Neural progenitor cell (in vitro differentiated cells): ENCODE measurements at places on chromosomes 16 and 17.

GRCh38 chr17:4555873-4556759, 932 bp upstream of the MYBBP1A start:
- DNase-seq = peak; percentile 48

DNA sequence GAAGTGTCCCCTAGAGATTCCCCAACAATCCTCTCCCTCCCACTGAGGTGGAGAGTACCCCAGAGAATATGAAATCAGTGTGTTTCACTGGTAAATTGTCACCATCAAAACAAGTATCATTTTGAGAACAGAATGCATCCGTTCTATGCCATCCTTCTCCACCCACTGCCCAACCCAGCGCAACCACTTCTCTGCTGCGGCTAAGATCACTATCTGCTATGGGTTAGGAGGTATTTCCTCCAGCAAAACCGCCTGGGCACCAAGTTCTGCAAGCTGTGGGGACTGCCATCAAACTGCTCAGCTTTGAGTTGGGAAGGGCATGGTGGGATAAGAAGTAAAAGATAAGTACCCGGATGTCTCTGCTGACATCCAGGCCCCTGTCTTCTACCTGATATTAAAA, 24.4 kb downstream of the CNTNAP1 start:
- no peak for DNase-seq

- DNase-seq = peak; percentile 78
Observed at GRCh38 chr16:71637398-71637797, 11.4 kb downstream of the MARVELD3 start.

DNA sequence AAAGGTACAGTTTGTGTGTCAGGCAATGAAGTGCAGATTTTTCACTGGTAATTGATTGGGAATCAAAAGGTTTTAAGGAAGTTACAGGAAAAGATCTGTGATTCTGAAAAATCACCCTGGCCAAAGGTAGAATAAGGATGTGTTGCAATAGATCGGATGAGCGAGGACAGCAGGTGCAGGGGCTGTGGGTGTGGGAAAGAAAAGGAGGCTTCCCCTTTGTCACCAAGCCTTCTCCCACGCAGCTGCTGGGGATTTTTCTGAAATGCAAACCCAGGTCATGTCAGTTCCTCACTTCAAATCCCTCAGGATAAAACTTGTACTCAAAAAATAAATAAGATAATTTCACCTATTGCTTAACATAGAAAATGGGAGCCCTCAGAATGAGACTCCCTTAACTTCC, 47.9 kb upstream of the ARHGAP17 start:
- DNase-seq = no peak

GRCh38 chr16:64151990-64152767, 969.7 kb downstream of the CDH11 start:
- DNase-seq = no peak

GRCh38 chr16:56093055-56093454, 98.2 kb upstream of the GNAO1 start:
- no peak for DNase-seq

DNA sequence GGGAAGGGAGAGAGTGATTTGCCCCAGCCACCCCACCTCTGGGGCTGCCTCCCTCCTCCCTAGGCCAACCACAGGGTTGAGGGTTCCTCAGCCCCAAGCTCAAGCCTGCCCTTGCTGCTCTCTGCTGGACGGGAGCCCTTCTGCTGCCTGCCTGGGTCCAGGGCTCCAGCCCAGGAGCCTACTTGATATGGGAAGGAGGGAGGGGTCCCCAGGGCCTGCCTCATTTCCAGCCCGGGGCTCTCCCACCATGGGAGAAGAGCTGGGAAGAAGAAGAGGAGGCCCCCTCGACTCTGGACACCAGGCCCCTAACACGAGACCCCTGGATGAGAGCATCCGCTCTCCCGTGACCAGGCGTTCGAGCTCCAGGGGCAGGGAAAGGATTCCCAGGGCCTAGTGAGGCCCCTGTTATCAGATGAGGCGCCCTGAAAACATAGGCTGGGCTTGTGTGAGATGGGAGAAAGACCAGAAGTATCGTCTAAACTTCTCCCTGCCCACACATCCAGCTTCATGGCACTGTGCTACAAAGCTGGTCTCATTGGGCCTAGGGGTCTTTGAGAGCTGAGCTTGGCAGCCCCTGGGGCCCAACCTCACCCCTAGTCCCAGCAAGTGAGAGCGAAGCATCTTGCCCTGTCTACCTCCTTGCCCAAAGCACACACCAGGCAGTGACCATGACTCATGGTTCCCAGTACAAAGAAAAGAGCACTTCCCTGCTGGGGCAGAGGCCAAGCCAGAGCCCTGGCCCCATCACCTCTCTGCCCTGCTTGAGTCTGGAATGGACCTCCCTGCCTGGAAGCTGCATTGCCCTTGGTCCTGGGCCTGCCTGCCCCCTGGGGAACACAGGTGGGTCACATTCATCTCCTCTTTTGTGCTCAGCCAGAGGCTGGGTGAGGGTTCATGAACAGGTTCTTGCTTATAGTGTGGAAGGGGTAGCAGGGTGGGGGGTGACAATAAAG, 987 bp downstream of the SLC16A5 start:
- peak; percentile 33 for DNase-seq

- no peak for DNase-seq
Observed at GRCh38 chr16:56885446-56886162, 20.6 kb downstream of the SLC12A3 start.

DNA sequence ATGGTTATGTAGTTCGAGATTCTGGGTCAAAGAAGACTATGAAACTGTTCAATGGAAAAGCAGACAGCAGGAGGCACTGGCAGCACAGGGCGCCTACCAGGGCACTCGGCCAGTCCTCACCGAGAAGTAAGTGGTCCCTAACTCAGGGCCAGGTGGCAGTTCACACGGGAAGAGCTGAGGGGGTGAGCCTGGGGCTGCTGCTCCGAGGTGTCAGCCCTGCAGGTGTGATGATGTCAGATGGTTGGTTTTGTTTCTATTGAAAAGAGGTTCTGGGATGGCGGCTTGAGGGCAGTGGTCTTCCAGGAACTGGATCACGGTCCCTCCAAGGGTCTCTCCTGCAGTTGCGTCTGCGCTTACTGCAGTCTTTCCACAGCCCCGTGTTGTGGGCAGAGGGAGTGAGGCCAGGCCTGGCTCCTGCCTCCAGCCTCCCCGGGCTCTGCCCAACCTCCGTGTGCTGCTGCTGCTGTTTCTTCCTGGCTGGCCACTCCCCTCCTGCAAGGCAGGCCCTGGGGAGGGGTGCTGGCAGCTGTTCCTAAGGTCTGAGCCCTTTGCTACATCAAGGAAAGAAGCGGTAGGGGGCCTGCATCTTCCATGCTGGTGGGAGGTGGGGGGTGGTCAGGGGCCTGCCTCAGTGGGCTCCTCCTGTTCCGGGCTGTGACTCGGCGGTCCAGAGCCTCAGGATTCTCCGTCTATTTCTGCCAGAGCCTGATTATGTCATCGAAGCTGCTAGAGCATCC, 22.6 kb downstream of the RNF213 start:
- DNase-seq = no peak

GRCh38 chr16:69365901-69366300, 14.3 kb upstream of the TMED6 start:
- no peak for DNase-seq

- no peak for DNase-seq
Observed at GRCh38 chr17:59668816-59669215, 38.4 kb downstream of the PTRH2 start.

- DNase-seq = no peak
Observed at GRCh38 chr16:72311426-72311825, 139.5 kb upstream of the PMFBP1 start.

DNA sequence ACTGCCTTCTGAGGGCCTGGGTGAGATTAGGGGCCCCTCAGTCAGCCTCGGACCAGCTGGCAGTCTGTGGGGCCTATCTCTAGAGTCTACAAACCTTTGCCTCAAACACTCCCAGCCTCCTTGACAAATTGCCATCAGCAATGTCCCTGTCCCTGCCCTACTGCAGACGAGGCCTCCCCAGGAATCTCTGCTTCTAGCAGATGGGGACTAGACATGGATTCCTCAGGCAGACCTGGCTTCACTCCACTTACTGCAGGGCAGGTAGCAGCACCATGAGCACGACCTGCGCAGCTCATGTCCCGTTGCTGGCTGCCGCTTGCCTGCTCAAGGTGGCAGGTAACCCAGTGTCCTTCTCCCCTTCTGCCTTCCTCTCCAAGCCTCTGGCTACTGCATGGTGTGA, 49.1 kb downstream of the PLD6 start:
- DNase-seq = no peak

DNA sequence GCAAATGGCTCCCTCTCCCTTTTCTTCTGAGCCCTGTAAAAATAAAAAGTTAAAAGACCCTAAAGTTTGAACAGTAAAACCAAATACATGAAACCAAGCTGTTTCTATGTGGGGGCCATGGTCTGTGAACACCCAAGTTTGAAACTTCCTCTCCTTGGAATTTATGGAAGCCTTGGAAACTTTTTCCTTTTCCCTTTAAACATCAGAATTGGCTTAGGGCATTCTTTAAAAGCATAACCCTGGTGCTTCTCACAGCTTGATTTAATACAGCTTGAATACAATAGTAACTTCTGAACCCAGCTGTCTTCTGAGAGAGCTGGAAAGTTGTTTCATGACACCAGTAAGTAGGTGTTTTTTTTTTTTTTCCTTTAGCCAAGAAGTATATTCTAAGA, 26.5 kb downstream of the NKD1 start:
- DNase-seq = no peak

- no peak for DNase-seq
Observed at GRCh38 chr16:14024283-14024682, 46.8 kb upstream of the MRTFB start.

DNA sequence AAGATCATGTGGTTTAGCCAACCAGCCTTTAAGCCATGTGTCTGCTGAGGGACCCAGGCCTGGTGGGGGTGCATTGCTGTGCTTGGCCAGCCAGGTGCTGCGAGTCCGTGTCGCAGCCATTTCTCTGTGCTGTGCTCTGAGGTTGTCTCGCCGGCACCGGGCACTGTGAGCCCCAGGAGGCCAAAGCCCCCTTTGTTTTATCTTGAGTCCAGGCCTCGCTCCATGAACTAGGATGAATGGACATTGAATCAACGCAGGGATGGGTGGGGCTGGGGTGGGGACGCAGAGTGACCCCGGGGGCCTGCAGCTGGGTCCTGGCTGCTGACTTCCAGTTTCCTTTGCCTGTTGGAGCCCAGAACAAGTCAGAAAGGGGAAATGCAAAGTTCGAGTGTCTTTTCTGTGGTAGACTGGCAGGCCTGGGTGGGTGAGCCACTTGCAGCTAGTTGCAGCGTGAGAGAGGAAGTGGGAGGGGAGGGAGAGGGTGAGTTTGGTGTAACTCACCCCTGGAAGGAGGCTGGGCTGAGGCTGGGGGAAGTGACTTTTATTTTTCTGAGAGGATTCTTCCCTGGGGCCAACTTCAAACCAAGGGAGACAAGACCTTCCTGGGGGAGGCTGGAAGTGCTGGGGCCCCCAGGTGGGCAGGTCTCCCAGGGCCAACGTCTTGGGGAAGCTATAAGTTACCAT, 324.7 kb downstream of the SEC14L1 start:
- DNase-seq = peak; percentile 74

- peak; percentile 76 for DNase-seq
Observed at GRCh38 chr17:36777118-36777517, 160.2 kb upstream of the LHX1 start.

DNA sequence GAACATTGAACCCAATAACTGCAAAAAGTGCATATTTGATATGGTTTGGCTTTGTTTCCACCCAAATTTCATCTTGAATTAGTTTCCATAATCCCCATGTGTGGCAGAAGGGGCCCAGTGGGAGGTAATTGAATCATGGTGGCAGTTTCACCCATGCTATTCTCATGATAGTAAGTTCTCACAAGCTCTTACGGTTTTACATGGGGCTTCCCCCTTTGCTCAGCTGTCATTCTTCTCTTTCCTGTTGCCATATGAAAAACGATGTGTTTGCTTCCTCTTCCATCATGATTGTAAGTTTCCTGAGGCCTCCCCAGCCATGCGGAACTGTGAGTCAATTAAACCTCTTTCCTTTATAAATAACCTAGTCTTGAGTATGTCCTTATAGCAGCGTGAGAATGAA, 127.6 kb downstream of the CHD9NB start:
- no peak for DNase-seq

GRCh38 chr16:57152096-57153093, 33.4 kb downstream of the PSME3IP1 start:
- no peak for DNase-seq

- DNase-seq = no peak
Observed at GRCh38 chr17:51814521-51814920, 344.0 kb downstream of the CA10 start.

- DNase-seq = peak; percentile 28
Observed at GRCh38 chr16:27924411-27925118, 138.9 kb downstream of the GSG1L start.

- DNase-seq = no peak
Observed at GRCh38 chr17:64125937-64126336, 4.0 kb downstream of the ERN1 start.

- DNase-seq = no peak
Observed at GRCh38 chr17:38669520-38669919, 5.2 kb downstream of the EPOP start.

GRCh38 chr17:58706351-58707140, 14.1 kb downstream of the RAD51C start:
- DNase-seq = no peak

- DNase-seq = no peak
Observed at GRCh38 chr16:19479302-19479721, 42.6 kb downstream of the GDE1 start.

GRCh38 chr16:80288616-80289015, 252.2 kb upstream of the DYNLRB2 start:
- DNase-seq = no peak

GRCh38 chr17:47694581-47695428, 844 bp downstream of the TBKBP1 start:
- peak; percentile 37 for DNase-seq

GRCh38 chr16:5557966-5558365, 460.4 kb upstream of the EEF2KMT start:
- DNase-seq = no peak

- DNase-seq = no peak
Observed at GRCh38 chr17:57666946-57667345, 78.2 kb downstream of the CCDC182 start.

DNA sequence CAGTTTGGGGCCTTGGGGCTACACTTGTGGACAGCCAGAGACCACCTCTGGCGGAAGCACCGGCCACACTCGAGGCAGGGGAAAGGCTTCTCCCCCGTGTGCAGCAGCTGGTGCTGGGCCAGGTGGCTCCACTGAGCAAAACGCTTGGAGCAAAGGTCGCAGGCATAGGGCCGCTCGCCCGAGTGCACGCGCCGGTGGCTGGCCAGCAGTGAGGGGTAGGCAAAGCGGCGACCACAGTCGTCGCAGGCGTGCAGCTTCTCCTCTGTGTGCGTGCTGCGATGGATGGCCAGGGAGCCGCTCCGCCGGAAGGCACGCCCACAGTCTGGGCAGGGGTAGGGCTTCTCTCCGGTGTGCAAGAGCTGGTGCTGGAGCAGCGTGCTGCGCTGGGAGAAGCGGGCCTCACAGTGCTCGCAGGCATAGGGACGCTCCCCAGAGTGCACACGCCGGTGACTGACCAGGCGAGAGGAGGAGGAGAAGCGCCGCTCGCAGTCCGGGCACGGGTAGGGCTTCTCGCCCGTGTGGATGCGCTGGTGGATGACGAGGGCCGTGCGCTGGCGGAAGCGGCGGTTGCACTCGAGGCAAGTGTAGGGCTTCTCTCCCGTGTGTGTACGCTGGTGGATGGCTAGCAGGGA, 5.8 kb downstream of the ZNF689 start:
- no peak for DNase-seq

- DNase-seq = no peak
Observed at GRCh38 chr17:66920435-66920834, 44.1 kb upstream of the CACNG4 start.

GRCh38 chr17:63478814-63479494, 2.1 kb downstream of the ACE start:
- peak; percentile 86 for DNase-seq

- DNase-seq = peak; percentile 7
Observed at GRCh38 chr17:12421646-12422306, 243.9 kb upstream of the MYOCD start.

GRCh38 chr16:19066988-19067348, 446 bp upstream of the COQ7 start:
- DNase-seq = no peak
